ENCODE measurements at places on chromosomes 4 and X.

DNA sequence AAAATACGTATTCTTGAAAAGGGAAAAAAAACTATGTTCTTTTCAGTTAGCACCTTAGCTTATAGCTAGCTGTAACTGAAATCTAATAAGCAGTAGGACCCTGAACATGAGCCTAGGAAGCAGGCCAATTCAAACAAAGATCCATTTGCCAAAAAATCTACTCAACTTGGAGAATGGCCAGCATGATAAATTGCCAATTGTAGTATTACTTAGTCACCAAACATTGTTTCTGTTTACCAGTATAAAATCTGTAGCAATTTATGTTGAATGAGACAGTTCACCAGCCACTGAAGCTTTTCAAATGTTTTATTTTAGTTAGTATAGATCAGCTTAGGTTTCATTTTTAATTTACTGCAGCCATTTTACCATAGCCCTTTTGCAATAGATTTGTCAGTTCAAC is 323.6 kb upstream of the DIPK2B start:
- no peak for DNase-seq

GRCh38 chr4:24472514-24473308 is 111.6 kb downstream of the DHX15 start:
- DNase-seq = peak; percentile 61

DNA sequence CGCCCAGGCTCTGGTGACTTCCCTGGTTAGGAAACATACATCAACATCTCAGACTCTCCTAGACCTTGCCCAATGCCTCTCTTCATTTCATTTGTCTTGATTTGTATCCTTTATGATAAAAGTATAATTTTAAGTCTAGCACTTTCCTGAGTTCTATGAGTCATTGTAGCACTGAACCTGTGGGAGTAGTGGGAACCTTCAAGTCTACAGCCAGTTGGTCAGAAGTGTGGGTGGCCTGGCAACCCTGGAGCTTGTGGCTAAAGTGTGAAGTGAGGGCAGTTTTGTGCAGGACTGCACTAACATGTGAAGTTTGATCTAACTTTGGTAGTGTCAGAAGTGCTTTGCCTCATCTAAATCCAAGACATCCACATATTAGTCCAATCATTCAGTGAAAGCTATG is 259.3 kb upstream of the IGFBP7 start:
- DNase-seq = no peak

- DNase-seq = no peak
These were observed 50.9 kb downstream of the CEP44 start for GRCh38 chr4:174334628-174335027.

GRCh38 chr4:95084584-95084983 is 326.8 kb downstream of the BMPR1B start:
- no peak for DNase-seq

DNA sequence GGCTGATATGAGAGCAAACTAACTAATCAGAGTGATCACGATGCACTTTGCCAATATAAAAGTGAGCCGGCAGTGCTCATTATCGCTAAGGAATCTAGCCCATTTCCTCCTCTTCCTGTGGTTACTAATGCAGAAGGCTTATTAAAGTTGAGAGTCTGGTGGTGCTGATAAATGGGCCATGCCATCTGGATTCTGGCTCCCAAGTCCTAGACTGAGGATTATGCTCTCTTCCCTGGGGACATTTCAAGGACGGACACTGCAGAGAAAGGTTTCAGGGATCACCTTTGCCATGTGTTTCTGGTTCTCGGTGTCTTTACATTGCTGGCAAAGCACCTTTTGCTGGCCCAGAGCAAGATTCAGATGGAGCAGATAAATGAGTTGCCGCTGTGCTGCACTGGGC is 85.3 kb downstream of the RTL5 start:
- no peak for DNase-seq

GRCh38 chr4:21888195-21888976 is 60.2 kb downstream of the KCNIP4 start:
- DNase-seq = no peak

DNA sequence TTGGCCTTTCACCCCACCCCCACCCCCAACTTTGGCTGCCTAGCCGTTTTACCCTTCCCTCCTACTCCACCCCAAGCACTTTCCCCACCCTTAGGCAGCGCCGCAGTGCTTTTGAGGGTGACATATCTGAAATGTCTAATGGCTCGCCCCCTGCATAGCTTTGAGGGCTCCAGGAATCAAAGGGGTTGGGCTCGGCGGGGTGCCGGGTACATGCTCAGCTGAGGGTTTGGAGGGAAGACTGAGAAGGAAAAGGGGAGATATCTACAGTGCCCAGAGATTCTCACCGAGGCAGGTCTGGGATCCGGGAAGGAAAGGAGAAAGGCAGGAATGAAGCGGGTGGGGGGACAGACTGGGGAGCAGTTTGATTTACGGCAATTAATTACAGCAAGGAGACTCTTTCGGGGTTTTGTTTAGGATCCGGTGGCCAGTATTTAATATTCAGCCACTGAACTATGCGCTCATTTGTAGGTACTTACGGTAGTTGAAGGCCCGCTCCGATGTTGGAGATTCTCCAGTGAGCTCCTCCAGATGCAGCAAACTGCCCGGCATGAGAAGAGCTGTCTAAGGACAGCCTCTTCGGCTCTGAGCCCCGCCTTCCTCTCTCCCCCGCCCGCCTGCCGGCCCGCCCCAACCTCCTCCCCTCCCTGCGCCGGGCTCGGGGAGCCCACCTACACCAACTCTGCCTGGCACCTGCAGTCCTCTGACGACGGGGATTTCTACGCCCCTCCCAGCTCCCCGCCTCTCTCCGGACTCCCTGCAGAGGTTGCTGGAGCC is at the start of gene IGSF1:
TSS of gene IGSF1 (minus strand) at position 569 of the 774 bp plus-strand sequence. CDS start 2,632 bp downstream, outside the sequence.
- DNase-seq = no peak

GRCh38 chrX:16999275-16999674 is 52.8 kb downstream of the REPS2 start:
- no peak for DNase-seq

GRCh38 chr4:55752810-55753209 is 66.8 kb upstream of the EXOC1L start:
- no peak for DNase-seq

- DNase-seq = no peak
These were observed 250.0 kb upstream of the SLC7A11 start for GRCh38 chr4:138492176-138492575.

DNA sequence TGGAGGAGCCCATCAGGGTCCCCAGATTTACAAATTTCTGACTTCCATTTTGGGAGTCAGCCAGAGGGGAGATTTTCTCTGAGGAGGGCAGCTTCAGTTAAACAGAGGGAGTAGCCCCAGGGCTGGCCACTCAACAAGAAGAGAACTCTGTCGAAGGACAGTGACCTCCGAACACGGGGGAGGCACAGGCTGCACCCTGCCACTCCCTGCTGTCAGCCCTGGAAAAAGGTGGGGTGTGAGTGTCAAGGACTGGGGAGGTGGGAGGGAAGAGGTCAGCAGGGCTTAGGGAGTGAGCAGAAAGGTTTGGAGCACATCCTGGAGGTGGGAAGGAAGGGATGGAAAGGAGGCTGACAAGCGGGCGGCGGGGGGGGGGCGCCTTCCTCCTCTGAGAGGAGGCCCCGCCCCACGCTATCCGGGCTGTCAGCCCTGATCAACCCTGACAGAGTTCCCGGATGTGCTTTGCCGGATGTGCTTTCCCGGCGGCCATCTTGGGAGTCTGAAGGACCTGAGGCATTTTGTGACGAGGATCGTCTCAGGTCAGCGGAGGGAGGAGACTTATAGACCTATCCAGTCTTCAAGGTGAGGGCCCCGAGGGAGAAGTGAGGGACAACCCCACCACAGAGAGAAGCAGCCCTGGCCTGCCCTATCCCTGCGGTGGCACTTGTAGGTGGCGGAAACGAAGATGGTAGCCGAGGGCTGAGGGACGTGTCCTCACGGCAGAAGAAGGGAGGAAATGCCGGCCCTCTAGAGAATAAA is at the start of gene MAGEC1:
TSS of gene MAGEC1 (plus strand) at position 495 of the 756 bp plus-strand sequence. CDS start 1,179 bp downstream, outside the sequence.
- no peak for DNase-seq

DNA sequence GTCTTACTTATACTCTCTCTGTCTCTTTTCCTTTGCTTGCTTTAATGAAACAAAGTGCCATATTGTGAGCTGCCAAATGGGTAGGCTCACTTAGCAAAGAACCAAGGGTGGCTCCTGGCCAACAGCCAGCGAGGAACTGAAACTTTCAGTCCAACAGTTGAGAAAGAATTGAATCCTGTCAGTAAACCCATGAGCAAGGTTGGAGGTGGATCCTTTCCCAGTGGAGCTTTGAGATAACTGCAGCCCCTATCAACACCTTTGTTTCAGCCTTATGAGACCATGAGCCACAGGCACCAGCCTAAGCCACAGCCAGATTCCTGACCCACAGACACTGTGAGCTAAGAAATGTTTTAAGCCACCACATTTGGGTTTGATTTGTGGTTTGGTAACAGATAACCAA is 362.2 kb downstream of the PDGFC start:
- DNase-seq = no peak

- no peak for DNase-seq
These were observed 77.9 kb downstream of the MFAP3L start for GRCh38 chr4:169948271-169948670.

- DNase-seq = no peak
These were observed 22.2 kb downstream of the PHKA2 start for GRCh38 chrX:18961686-18962085.

- no peak for DNase-seq
These were observed 979.6 kb upstream of the POU3F4 start for GRCh38 chrX:82528525-82528924.

DNA sequence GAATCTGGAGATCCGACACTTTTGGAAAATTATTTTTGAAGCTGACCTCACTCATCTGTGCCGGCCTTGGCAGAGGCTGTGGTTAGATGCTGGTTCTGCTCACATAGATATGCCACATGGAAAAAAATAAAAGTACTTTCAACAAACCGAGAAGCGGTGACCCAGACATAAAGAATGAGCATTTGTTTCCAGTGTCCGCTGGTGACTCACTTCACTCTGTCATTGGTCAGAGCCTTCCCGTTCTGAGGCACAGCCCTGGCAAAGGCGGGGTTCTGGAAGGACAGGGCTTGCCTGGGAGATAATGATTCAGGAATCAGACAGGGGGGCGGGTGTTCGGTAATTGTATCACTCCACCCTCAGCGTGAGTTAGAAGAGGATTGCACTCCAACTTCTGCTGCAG is 172.4 kb upstream of the MXRA5 start:
- no peak for DNase-seq

GRCh38 chr4:120869613-120870278 is 52.8 kb downstream of the PRDM5 start:
- DNase-seq = no peak

- no peak for DNase-seq
These were observed 1.7 kb upstream of the SLC2A9 start for GRCh38 chr4:10023050-10023419.

DNA sequence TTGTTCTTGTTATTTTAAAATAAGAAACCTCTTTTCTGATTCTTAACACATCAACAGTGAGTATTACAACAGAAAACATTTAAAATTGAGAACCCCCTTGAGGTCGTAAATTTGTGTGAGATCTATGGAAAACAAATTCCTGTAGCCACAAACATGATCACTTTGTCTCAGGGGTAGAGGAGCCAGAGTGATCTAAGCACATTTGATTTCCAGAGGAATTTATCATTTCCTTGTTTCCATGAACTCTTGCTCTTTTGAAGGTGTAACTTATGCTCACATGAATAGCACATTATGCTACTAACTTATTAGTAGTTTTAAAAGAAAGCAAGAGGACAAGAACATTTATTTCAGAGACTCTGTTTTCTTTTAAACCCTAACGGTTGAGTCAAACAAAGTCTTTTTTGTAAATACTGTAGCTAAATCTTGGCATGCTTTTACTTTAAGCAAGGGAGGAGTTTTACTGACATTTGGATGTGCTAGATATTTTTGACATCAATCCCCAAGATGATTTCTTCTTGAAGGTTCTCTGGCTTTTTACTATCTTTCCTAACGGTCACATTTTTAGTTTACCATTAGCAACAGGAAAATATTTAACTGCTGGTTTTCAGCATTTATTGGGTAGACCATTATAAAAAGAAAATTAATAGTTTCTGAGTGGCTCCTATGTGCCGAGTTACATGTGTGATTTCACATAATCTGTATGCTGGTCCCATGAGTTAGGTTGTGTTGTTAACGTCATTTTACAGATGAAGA is 27.9 kb upstream of the ZCCHC12 start:
- DNase-seq = no peak

DNA sequence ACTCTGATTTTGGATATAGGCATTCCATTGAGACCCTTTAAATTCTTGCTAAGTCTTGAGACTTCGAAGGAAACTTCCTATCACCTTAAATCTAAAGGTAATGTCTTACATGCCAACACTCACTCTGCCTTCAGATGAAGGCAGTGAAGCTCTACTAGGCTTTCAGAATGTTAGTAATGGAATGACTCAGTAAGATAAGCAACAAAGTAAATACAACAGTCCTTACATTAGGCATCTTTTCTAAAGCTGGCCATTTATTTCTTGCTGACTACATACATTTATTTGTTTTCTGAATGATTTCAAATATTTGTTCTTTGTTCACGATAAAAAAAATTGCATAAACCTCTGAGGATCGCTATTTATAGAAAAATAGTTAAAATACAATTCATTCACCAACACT is 43.5 kb downstream of the ASIC5 start:
- no peak for DNase-seq

GRCh38 chr4:176376032-176376614 is 56.4 kb downstream of the SPCS3 start:
- DNase-seq = no peak

DNA sequence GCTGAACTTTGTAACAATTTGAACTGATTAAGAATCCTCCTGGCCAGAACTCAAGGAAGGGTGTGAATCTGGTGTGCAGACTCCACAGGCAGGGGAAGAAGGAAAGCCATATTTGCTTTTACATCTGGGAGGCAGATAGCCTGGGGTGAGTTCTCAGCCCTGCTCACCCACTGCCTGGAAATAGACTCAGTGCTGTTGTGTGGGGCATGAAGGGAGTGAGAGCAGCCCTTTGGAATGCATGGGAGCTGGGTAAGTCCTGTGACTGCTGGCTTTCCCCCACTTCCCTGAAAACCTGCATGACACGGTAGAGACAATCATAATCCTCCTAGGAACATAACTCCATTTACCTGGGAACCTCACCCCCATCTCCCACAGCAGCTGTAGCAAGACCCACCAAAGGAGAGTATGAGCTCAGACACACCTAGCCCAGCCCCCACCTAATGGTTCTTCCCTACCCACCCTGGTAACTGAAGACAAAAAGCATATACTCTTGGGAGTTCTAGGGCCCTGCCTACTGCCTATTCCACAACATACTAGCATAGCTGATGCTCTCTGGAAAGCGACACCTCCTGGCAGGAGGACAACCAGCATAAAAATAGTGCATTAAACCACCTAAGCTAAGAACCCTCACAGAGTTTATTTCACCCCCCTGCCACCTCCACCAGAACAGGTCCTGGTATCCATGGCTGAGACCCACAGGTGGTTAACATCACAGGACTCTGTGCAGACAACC is 59.3 kb upstream of the UBQLN2 start:
- no peak for DNase-seq

DNA sequence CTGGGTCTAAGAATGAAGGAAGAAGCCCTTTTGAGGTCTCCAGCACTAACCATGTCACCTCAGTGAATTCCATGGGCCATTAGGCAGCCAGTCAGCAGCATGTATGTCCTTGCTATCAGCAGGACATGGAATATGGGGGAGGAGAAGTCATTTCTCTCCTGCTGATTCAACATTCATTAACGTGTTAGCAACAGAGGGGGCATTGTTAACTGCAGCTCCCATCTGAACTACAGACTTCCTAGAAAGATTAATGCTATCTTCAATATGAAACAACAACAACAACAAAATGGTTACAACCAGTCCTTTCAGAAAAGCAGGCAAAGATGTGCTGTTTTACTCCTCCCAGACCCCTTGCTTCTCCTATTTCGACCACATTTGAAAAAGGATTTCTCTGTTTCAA is 120.4 kb upstream of the SLC34A2 start:
- no peak for DNase-seq

- no peak for DNase-seq
These were observed 60.7 kb upstream of the RAPGEF2 start for GRCh38 chr4:159042097-159042605.
